Fibroblast of villous mesenchyme (primary cell): ENCODE measurements at places on chromosomes 1 and 21. TPM values are rescaled to one million over a fixed set of nuclear protein-coding genes. Genes with fewer than 3 reads are reported as not detected.

SLC5A3 gene
- 31.6 and 142 TPM in 2 replicates for total RNA-seq

MXRA8 gene
- total RNA-seq: 249 and 351 TPM in 2 replicates

PCSK9 gene
- 2.6 and 9.1 TPM in 2 replicates for total RNA-seq

PLEKHO1 gene
- total RNA-seq: 43.2 and 99.9 TPM in 2 replicates

ZBTB37 gene
- total RNA-seq: 5.5 and 7.3 TPM in 2 replicates

LMOD1 gene
- 44.1 and 50.1 TPM in 2 replicates for total RNA-seq

TMEM61 gene
- not detected in 2 replicates for total RNA-seq

DHRS3 gene
- total RNA-seq: 84.1 and 137 TPM in 2 replicates

WDR64 gene
- total RNA-seq: not detected in 2 replicates

SELENBP1 gene
- 23.3 and 27.7 TPM in 2 replicates for total RNA-seq

TAS1R1 gene
- total RNA-seq: under 0.01 TPM in 1 of 2 replicates, not detected in the other

S100A7A gene
- not detected in 2 replicates for total RNA-seq

ZNF692 gene
- 10.6 and 22.0 TPM in 2 replicates for total RNA-seq
